GM23338 (cell line): ENCODE measurements at places on chromosomes 11 and 22. TPM values are rescaled to one million over a fixed set of nuclear protein-coding genes. Genes with fewer than 3 reads are reported as not detected.

The OR52H1 gene
- 0.28 TPM in 1 of 2 replicates, not detected in the other for total RNA-seq

The HTR3A gene
- total RNA-seq = 8.1 and 9.7 TPM in 2 replicates

The DDX17 gene
- total RNA-seq = 452 and 603 TPM in 2 replicates

The GRK3 gene
- 24.9 and 25.3 TPM in 2 replicates for total RNA-seq

The CCDC188 gene
- not detected in 2 replicates for total RNA-seq

The RNF215 gene
- 12.4 and 13.9 TPM in 2 replicates for total RNA-seq
